GM06990 (cell line): ENCODE measurements at places on chromosomes 3 and 15.
A peak's percentile ranks its signal among the peaks of the same experiment; 100 is the strongest.

DNA sequence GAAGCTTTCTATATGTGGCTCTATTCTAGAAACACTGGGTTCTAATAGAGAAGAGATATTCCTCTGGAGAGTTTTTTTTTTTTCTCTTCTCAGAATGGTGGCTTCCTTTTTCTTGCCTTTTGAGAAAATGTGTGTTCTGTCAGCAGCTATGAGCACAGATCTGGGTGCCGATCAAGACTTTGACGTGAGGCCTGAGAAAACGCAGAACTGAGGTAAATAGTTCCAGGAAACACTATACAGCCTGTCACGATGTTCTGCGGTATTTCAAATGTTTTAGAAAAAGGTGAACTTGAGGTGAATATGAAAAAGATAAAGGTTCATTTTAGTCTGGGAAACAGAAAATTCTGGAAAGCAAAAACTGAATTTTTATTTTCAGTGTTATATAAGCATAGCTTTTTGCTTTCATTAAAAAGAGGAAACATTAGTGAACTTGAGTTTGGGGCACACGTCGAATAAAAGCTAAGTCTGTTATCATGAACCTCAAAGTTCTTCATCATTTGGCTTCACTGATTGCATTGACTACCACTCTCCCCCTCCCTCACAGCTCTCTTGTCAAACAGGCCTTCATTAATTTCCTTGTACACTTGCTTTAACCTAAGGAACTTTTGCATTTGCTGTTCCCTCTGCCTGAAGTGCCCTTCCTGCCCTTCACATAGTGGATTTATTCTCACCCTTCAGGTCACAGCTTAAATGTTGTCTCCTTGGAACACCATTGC lies 265.1 kb downstream of the NFKBIZ start:
- DNase-seq, result no peak

- no peak for DNase-seq
These were observed 54.1 kb downstream of the LEO1 start for GRCh38 chr15:51917493-51917892.

- no peak for DNase-seq
These were observed 203.3 kb downstream of the RORA start for GRCh38 chr15:61025781-61026180.

DNA sequence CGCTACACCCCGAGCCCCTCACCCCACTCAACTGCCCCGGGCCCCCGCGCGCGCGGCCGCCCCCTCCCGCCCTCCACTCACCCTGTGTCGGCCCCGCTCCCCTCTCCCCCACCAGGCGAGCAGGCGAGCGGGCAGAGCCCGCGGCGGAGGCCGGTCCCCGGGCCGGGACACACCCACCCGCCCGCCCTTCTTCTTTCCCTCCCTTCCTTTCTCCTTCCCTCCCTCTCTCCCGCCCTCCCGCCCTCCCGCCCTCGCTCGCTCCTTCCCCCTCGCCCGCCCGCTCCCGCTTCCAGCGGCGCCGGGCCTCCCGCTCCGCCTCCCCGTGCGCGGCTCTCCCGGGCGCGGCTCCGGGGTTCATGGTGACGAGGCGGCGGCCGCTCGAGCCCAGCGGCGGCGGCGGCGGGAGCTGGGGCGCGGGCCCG lies at the start of gene CTDSPL:
CTDSPL (plus strand) TSS at position 261 of the 422 bp plus-strand sequence. CDS start 320 bp downstream, outside the sequence.
- no peak for DNase-seq

- DNase-seq, result no peak
These were observed 54.4 kb downstream of the SLC15A2 start for GRCh38 chr3:121948641-121949040.

DNA sequence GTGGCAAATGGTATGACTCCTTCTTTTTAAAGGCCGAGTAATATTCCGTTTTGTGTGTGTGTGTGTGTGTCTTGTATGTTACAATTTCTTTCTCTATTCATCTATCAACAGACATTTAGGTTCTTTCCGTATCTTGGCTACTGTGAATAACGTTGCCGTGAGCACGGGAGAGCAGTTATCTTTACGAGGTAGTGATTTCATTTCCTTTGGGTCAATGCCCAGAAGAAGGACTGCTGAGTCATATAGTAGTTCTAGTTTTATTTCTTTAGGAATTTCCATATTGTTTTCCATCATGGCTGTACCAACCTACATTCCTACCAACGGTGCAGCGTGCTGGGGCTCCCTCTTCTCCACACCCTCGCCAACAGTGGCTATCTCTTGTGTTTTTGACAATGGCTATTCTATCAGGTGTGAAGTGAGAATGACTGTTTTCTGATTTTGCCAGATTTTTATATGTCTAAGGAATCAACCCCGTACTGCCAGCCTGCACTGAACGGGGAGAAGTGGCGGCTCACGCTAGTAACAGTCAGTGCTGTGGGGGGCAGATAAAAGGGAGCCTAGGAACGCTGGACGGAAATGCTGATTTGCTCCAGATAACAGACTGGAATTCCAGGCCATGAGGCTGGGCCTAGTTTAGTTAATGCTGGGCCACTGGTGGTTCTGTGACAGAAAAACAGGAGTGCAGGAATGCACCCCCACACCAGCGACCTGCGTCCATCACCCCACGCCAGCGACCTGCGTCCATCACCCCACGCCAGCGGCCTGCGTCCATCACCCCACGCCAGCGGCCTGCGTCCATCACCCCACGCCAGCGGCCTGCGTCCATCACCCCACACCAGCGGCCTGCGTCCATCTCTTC lies 168.1 kb downstream of the XXYLT1 start:
- no peak for DNase-seq

GRCh38 chr3:123379041-123379830 lies 69.7 kb downstream of the ADCY5 start:
- no peak for DNase-seq

DNA sequence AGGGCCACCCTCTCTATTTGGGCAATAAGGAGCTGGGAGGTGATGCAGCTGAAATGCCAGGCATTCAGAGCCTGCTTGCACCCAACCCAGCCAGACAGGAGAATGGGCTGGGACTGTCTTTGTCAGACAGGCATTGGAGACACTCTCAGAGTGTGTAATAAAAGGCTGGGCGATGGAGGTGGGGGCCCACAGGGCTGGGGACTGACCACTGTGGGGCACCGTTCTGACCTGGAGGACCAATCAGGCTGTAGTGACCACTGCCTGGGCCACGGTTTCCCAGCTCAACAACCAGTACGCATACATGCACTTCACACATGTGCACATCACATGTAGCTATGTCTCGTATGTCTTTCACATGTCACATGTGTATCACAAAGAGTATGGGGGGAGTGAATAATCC lies 5.7 kb upstream of the IGDCC3 start:
- DNase-seq, result no peak

DNA sequence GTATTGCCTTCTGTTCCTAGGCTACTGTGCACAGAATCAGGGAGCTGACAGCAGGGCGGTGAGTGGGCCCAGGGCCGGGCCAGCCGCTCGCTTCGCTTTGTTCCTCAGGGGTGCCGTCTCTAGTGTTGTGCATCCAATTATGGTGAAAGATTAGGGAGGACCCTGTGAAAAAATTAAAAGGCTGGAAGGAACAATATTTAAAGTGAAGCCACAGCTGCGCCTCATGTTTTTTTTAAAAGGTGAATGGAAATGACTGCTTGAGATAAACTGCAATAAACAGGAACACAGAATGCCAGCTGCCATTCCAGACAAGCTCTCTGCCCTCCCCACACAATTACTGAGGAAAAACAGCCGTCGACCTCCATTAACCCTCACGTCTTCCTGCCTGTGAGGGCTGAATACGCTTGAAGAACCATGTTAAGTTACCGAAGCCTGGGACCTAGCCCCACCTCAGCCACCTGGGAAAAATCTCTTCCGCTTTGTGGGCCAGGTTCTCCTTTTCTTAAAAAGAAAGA lies 132.0 kb upstream of the IL12A start:
- no peak for DNase-seq

- DNase-seq, result peak; percentile 6
These were observed 40.6 kb upstream of the C3orf80 start for GRCh38 chr3:160184655-160185054.

GRCh38 chr3:172384836-172385235 lies 63.4 kb downstream of the GHSR start:
- no peak for DNase-seq

DNA sequence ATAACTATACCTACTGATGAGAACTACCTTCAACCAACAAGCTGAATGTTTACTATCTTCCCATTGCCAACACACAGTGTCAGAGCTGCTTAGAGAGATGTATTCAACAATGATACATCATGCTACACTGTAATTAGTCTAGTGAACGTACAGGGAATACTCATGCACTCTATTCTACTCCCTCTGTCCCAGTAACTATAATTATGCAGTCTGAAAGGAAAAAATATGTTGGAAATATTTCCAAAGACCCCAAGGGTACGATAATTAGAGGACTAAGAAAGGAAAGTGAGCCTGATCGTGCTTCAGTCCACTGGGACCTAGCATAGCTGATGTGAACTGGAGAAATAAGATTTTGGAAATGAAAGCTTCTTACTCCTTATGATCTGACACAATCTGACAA lies 36.9 kb upstream of the FSIP1 start:
- no peak for DNase-seq

DNA sequence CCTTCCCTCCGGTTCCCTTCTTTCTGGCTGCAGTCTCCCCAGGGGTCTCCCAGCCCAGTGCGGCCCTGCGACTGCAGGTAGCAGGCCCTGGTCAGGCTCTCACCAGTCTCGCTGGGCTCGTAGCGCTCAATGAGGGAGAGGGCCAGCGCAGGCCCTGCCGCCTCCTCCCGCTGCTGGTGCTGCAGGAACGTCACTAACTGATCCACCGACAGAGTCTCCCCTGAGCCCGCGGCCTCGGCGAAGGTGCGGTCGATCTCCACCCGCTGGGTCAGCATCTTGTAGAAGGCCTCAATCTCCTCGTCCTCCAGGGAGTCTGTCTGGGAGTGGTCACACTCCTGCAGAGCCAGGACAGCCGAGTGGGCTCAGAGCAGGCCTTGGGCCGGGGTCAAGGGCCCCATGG lies 18.3 kb downstream of the PLCD1 start:
- no peak for DNase-seq

DNA sequence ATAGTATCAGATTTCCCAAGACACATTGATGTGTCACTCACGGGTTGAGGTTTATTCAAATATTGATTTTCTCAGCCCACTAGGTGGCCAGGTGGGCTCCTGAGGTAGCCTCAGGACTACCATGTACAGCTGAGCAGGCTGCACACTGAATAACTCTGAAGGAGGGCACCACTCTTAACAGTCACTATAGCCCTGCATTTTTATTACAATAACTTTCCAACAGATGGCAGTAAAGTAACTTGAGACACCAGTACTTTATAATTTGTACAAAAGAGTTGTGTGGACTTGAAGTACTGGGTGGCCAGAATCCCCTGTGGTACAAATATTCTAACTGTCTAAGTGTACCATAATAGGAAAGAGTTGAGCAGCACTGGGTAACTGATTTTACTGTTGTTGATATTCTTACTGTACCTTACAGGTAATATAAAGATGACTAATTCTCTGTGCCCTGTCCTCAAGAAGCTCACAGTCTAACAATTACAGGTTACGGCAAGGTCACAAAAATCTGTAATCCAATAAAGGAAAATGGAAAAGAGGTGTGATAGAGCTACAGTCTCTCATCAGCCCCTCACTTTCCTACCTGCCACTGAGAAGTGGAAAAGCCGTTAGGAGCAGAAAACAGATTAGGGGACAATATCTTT lies 76.0 kb downstream of the ETFA start:
- no peak for DNase-seq

DNA sequence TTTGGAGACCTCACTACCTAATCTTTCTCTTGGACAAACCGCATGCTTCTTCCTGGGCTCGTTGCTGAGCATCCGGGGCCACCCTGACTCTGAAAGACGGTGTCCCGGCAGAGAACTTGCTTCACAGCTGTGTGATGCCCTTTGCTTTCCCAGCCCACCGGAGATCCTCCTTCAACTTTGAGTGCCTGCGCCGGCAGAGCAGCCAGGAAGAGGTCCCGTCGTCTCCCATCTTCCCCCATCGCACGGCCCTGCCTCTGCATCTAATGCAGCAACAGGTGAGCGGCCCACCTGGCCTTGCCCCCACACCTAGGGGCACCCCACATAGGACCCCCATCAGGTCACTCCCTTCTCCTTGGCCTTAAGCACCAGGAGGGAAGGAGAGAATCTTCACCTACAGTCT lies 37.7 kb downstream of the CHDH start:
- DNase-seq, result no peak

DNA sequence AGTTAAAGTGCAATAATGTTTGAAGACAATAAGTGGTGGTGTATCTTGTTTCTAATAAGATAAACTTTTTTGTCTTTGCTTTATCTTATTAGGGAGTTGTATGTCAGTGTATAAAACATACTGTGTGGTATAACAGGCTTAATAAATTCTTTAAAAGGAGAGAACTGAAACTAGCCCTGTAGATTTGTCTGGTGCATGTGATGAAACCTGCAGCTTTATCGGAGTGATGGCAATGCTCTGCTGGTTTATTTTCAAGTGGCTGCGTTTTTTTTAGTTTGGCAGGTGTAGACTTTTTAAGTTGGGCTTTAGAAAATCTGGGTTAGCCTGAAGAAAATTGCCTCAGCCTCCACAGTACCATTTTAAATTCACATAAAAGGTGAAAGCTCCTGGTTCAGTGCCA lies 2.7 kb downstream of the RPL15 start:
- no peak for DNase-seq

DNA sequence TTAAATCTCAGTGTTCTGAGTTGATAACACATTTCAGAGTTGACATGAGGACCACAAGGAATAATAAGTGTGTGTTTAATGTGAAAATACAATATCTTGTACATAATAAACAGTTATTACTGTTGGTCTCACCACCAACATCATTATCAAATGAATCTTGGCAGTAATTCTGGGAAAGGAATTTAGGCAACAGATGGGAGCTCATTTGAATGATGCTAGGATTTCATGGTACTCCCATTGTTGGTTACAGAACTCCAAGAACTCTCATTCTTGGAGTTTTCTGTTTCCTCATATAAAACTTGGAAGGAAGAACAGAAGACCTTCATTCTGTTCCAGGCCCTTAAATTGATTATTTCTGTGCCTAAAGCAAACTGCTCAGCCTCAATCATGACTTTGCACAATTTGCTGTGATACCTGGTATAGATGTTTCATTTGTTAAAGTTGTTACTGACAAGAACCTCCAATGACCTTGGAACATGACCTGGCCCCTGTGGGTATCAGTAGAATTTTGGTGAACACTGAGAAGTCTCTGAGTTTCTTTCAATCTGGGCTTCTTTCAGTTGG lies 385.8 kb downstream of the LPP start:
- DNase-seq, result no peak

GRCh38 chr15:63902671-63903035 lies 68.9 kb upstream of the HERC1 start:
- no peak for DNase-seq

GRCh38 chr3:172466553-172467130 lies 18.4 kb upstream of the GHSR start:
- no peak for DNase-seq

- no peak for DNase-seq
These were observed 928.8 kb upstream of the ALCAM start for GRCh38 chr3:104437891-104438290.

DNA sequence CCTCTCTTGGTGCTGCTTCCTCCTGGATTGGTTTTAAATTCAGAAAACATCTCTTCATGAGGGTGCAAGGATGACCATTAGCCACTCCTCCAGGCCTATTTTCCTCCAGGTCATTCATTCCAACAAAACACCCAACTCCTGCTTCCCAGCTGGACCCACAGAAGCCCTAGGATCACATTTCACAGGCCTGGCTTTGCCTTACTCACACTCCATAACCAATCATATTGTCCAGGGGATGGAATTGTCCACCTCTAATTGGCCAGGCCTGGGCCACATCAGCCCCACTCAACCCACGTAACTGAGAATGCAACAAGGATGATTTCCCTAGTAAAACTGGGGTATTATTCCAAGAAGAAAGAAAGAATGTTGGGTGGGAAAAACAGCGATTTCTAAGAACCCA lies 616.7 kb upstream of the SUCLG2 start:
- no peak for DNase-seq
